ENCODE measurements at places on chromosomes 12 and 14.

- no peak for DNase-seq
These were observed 52.7 kb downstream of the NKX2-1 start for GRCh38 chr14:36467332-36467731.

DNA sequence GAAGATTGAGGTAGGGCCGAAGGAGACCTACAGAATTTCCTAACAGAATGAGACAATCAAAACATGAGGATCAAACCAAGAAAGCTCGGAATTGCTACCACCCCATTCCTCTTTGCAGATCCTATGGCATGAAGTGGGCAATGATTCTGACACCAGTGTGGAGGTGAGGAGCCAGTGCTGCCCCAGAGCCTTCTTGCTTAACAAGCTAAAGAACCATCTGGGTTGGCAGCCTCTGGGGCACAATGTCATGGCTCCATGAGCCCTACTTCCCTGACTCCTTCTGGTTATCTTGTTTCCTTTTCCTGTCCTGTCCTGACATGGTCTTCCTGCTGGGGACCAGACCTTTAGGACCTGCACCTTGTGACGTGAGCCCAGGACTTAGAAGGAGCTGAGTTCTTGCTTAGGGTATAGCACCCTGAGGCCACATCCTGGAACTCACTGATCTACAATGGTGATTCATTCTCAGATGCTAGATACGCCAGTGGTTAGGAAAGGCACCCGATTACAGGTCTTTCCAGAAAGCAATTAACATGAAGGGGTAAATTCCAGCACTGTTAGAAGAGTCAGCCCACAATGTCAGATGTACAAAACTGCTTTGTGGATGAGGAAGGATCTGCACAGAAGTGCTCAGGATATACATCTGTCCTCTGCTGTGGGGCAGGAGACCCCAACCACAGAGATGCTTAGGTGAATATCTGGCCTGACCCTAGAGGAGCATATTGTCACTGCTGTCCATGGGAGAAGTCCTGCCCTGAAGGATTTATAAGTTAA is 324.2 kb downstream of the ZFP36L1 start:
- no peak for DNase-seq

DNA sequence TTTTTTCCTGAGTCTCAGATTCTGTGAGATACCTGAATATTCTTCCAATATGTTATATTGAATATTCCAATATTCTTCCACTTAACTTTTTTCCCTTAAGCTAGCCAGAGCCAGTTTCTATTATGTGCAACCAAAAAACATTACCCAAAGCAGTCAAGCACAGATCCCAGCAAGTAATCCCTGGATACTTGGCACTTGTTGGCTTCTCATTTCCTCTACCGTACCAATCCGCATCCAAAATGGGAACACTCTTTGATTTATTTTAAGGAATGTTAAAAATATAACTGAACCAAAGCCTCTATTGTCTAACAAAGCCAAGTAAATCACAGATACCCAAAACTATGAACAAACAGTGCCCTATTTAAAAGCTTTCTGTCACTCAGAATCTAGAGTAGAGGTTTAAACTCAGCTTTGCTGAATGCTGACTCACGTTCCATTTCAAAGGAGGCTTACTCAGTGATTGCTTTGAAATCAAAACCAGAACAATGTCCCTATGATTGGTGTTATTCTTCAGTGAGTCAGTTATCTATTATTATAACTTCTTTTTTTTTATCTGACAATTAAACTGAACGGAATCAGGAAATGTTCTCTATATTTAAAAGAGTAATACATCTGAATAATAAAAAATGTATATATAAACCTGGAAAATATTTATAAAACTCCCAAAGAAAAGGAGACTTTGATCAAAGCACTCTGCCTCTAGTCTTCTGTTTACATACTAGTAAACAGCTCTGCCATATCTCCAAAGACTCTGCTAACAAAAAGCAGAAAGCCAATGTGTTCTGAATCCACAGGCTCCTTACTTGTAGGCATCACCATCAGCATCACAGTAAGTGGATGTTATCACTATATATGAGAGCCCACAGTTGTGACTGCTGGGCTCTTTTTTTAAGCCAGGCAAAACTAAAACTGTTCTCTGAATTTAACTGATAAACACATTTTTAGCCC is 360.8 kb downstream of the CCDC91 start:
- DNase-seq: no peak

DNA sequence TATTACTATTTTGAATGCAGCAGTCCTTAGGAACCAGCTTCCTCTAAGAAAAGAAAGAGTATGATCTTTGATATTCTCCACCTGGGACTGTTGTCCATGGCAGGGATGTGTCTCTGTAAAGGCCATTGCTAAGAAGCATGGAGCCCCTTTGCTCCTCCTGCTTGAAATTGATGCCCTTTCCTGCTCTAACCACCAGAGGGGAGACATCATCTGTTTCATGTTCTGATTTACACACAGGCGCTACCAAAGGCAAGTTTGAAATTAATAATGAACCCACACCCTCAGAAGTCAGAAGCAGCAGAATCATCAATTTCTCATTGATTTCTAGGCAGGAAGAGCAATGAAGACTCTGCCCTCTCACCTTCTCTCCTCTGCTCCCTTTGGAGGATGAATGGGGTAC is 253.8 kb downstream of the RMST start:
- no peak for DNase-seq

GRCh38 chr12:65925626-65926025 is 101.3 kb downstream of the HMGA2 start:
- DNase-seq: no peak

GRCh38 chr14:73368616-73369015 is 89.7 kb downstream of the NUMB start:
- DNase-seq: no peak

GRCh38 chr12:45273717-45274271 is 57.9 kb downstream of the ANO6 start:
- no peak for DNase-seq

DNA sequence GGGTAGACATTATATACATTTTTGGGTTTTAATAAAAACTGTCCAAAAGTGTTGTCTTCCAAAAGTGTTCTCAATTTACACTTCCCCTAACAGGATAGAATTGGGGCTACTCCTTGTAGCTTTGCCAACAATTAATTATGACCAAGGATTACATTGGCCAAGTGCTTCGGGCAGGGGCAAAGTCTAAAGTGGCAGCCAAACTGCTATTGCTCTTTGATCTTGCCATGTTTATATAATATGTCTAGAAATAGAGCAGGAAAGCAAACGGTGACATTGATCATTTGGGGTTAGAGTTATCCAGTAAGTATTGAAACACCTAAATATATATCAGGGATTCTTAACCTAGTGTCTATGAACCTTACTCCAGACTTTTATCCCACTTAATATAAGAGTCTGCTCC is 31.2 kb upstream of the IGF1 start:
- DNase-seq: peak; percentile 71

- peak; percentile 87 for DNase-seq
These were observed at the start of gene ABHD4 for GRCh38 chr14:22598099-22598895. TSS of gene ABHD4 (plus strand) at chr14:22598300. CDS start at chr14:22598307, 7 bp downstream.

- DNase-seq: no peak
These were observed 444.1 kb downstream of the RAD51B start for GRCh38 chr14:68263563-68264259.

GRCh38 chr14:99176156-99176945 is 95.6 kb downstream of the BCL11B start:
- DNase-seq: no peak

All from left lobe of liver (tissue), 2 donors.